Activated naive CD4-positive, alpha-beta T cell treated with anti-CD3 and anti-CD28 coated beads, Interleukin-2, amount 50 U/mL, for 72 hours (primary cell): ENCODE measurements at places on chromosomes 5 and 9. TPM values are rescaled to one million over a fixed set of nuclear protein-coding genes. Genes with fewer than 3 reads are reported as not detected.

GRCh38 chr5:60162441-60162840 is 268.9 kb upstream of the PDE4D start:
- DNase-seq = no peak

- DNase-seq = no peak
Observed at GRCh38 chr5:150764530-150764929, 5.7 kb upstream of the DCTN4 start.

- no peak for DNase-seq
Observed at GRCh38 chr9:103730866-103731265, 363.2 kb upstream of the SMC2 start.

DNA sequence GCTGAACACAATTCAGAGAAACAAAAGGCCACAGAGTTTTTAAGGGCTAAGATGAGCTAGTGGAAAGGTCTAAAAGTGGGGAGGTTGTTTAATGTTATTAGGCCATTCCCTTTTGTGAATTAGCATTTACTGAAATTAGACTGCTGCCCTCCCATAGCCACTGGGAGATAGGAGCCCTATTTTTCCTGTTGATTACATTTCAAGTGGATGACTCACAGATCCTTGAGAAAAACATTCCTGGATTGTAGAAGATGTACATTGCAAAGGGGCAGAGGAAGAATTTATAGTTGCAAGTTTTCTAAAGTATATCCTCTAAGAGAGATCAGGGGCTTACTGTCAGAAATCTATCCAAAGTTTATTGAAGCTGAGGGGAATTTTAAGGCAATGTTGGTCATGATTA is 367.1 kb upstream of the IZUMO3 start:
- no peak for DNase-seq

PCDHGB1 gene
- not detected for total RNA-seq
